ENCODE measurements at places on chromosomes 4 and X. TPM values are rescaled to one million over a fixed set of nuclear protein-coding genes. Genes with fewer than 3 reads are reported as not detected.

DSPP gene
- total RNA-seq, result not detected

MEPE gene
- total RNA-seq, result not detected

FAM47B gene
- not detected for total RNA-seq

IQSEC2 gene
- 19.8 TPM for total RNA-seq

TMEM184C gene
- total RNA-seq, result 37.1 TPM

TMPRSS11E gene
- not detected for total RNA-seq

DNA sequence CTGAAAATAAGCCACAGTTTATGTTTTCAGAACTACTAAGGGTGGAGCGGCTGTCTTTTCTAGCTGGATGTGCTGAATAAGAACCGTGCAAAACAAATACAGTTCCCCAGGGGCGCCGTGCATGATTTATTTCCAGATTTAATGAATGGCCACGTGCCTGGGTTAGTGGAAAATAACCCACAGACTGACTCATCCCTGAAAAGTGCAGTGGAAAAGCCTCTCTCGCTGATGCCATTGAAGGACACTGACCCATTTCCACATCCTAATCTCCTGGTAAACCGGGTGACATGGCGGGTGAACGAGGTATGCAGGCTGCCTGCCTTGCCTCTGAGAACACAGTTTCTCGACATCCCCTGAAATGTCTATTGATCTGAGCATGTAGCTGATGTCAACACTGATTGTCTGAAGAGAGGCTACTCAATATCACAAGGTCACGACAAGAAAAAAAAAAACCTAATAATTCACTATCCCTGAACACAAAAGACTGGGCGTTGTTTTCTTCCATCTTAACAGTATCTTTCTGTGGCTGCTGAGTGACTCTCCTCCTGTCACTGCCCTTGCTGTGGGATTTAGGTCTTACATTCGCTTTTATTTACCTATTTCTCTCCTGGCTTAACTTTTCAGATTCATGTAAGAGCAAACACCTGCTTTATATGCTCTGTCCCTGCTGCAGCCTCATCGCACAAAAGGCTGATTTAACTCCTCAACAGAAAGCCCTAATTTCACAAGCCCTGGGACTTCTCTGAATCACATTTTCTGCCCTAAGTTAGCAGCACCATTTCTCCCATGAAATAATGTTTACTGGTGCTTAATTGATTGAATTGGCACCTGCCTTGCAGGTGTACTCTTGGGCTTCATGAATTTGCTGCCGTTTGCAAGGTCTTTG is 76.9 kb upstream of the SCOC start:
- H3K36me3 ChIP-seq, result no peaks in the 10 kb centered on the region
- H3K27ac ChIP-seq, result peak overlapping the region; percentile 11
- no peaks in the 10 kb centered on the region for H3K27me3 ChIP-seq
- H3K4me3 ChIP-seq, result peak overlapping the region; percentile 38

DNA sequence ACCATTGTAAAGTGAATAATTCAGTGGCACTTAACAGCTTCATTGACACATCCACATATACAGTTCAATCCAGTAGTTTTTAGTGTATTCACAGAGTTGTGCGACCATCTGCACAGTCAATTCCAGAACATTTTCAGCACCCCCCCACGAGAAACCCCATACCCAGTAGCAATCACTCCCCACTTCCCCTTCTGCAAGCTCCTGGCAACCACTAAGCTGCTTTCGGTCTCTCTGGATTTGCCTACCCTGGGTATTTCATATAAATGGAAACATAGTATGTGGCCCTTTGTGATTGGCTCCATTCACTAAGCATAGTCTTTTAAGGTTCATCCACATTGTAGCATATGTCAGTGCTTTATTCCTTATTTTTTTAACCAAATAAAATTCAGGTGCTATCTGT is 10.0 kb downstream of the MSL3 start:
- peaks cover 39% of the 10 kb centered on the region for H3K36me3 ChIP-seq
- no peak for DNase-seq
- peaks cover 21% of the 10 kb centered on the region for H3K27me3 ChIP-seq
- H3K4me1 ChIP-seq, result peaks cover 6% of the 10 kb centered on the region

GRCh38 chr4:73258436-73258685 is 237 bp downstream of the ANKRD17 start:
- H3K4me1 ChIP-seq, result peaks cover 20% of the 10 kb centered on the region
- DNase-seq, result no peak
- peak overlapping the region; percentile 82 for H3K4me3 ChIP-seq
- peak overlapping the region; percentile 99 for H3K27ac ChIP-seq

DNA sequence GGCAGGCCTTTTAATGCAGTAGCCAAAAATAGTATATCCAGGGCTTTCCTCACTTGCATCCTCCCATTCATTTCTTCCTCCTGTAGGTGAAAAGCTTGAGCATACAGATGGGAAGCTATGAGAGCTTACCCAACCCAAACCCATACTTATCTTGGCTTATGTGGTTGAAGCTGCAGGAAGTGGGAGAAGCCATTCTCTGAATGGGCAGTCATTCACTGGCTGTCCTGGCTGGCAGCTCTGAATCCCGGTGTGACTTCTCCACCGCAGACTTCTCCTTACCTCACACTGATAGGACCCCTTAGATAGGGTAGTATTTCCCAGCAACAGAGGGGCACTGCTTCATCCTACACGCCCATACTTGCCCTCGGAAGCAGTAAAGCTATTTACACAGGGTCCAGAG is 125.4 kb downstream of the AMMECR1 start:
- no peak overlapping the region for H3K27ac ChIP-seq
- peaks cover 51% of the 10 kb centered on the region for H3K27me3 ChIP-seq
- no peaks in the 10 kb centered on the region for H3K4me1 ChIP-seq
- H3K36me3 ChIP-seq, result peaks cover 27% of the 10 kb centered on the region

DNA sequence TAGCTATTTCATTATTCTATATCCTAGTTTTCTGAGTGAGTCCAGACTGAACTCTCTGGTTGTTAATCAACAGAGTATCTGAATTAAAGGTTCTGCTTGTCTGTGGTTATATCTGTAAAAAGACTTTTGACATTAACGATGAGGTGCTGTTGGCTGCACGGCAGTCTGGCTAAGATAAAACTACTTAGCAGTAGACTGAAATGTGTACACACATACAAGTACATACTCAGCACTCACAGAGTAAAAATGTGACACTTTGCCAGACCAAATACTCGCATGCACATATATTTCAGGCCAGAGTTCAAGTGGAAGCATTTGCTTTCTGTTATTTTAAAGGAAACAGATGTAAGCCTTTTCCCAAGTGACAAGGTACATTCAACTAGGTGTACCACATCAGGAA is 80.5 kb downstream of the PRDM5 start:
- H3K4me1 ChIP-seq, result no peaks in the 10 kb centered on the region
- no peak overlapping the region for H3K27ac ChIP-seq
- DNase-seq, result no peak
- no peaks in the 10 kb centered on the region for H3K36me3 ChIP-seq
- no peak overlapping the region for H3K4me3 ChIP-seq

- no peak overlapping the region for H3K4me3 ChIP-seq
- H3K27ac ChIP-seq, result no peak overlapping the region
- no peaks in the 10 kb centered on the region for H3K4me1 ChIP-seq
- no peaks in the 10 kb centered on the region for H3K36me3 ChIP-seq
These were observed 10.0 kb downstream of the KCNE5 start for GRCh38 chrX:109614951-109615350.

DNA sequence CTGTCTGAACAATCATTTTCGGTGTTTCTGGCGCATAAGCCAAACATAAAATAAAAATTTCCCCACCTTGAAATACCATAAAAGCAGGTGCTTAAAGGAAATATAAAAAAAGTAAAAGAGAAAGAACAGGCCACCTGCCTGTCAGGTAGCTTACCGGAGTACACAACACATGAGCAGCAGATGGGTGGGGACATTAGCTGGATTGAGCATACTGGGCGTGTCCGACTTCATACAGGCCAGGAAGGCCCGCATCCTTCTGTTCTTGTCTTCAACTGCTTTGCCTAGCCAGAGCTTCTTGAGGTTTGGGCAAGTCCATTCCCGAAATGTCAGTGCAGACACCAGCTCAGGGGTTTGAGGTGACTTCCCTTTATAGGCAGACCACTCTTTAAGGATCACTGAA is 66.7 kb downstream of the FAM120C start:
- H3K27me3 ChIP-seq, result no peaks in the 10 kb centered on the region
- peaks cover 5% of the 10 kb centered on the region for H3K36me3 ChIP-seq

- DNase-seq, result no peak
- H3K4me1 ChIP-seq, result peaks cover 13% of the 10 kb centered on the region
- no peak overlapping the region for H3K27ac ChIP-seq
These were observed 15.0 kb upstream of the NAT8L start for GRCh38 chr4:2044119-2044485.

- no peak overlapping the region for H3K4me3 ChIP-seq
- H3K36me3 ChIP-seq, result peaks cover 92% of the 10 kb centered on the region
- no peaks in the 10 kb centered on the region for H3K4me1 ChIP-seq
- no peaks in the 10 kb centered on the region for H3K27me3 ChIP-seq
These were observed 22.1 kb downstream of the ZRSR2 start for GRCh38 chrX:15812192-15812938.

GRCh38 chr4:80307183-80307735 is 28.3 kb upstream of the CFAP299 start:
- H3K4me3 ChIP-seq, result peak overlapping the region; percentile 59
- DNase-seq, result no peak
- H3K27me3 ChIP-seq, result no peaks in the 10 kb centered on the region

DNA sequence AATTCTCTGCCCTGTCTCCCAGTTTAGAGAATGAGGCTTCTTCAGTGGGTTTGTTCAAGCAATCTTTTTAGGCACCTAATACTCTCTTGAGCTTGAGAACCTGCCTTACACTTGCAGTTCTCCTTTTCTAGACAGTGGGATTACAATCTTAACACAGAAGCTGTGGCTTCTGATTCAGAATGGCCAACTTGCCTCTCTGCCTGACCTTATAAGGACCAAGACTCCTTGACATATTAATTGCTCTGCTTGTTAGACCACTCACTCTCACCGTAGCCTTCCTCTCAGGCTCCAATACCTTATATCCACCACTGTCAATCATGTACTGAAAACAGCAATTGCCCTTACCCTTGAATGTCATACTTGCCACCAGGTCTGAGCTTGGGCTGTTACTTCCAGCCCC is 338.7 kb upstream of the MAOA start:
- H3K27ac ChIP-seq, result no peak overlapping the region
- H3K27me3 ChIP-seq, result peaks cover 15% of the 10 kb centered on the region
- no peak for DNase-seq
- no peak overlapping the region for H3K4me3 ChIP-seq

GRCh38 chr4:82642331-82642730 is 80.5 kb upstream of the TMEM150C start:
- no peaks in the 10 kb centered on the region for H3K27me3 ChIP-seq
- no peaks in the 10 kb centered on the region for H3K36me3 ChIP-seq
- no peak overlapping the region for H3K27ac ChIP-seq
- no peak for DNase-seq

DNA sequence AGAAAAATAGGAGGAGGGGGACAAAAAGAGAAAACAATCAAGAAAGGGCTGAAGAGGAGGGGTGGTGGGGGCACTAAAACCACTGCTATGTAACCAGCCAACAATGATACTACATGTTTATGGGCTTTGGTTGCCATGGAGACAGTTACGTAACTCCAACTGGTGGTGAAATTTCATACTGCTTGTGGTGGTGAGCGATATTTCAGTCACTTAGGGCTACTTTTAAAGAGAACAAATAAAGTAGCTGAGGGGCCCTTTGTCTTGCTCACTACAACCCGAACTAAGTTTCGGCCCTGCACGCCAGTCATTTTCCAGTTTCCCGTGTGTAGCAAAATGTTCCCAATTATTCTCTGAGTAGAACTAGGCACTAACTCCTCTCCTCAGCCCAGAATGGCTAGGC is 275.2 kb upstream of the EDA2R start:
- H3K4me1 ChIP-seq, result no peaks in the 10 kb centered on the region
- no peaks in the 10 kb centered on the region for H3K36me3 ChIP-seq
- no peak overlapping the region for H3K27ac ChIP-seq
- peak; percentile 12 for DNase-seq
- H3K27me3 ChIP-seq, result no peaks in the 10 kb centered on the region
